Upper lobe of left lung (tissue), 6 donors: ENCODE measurements at places on chromosomes 16 and 17.

GRCh38 chr17:80346498-80347275, 68.3 kb upstream of the ENDOV start:
- H3K4me1 ChIP-seq: no peaks in the 10 kb centered on the region
- no peak for DNase-seq
- no peak overlapping the region for H3K27ac ChIP-seq
- H3K27me3 ChIP-seq: no peaks in the 10 kb centered on the region

GRCh38 chr16:59859676-59860402, 1125.7 kb upstream of the GOT2 start:
- H3K4me3 ChIP-seq: no peak overlapping the region
- H3K27ac ChIP-seq: no peak overlapping the region
- H3K36me3 ChIP-seq: no peaks in the 10 kb centered on the region
- DNase-seq: no peak
- no peaks in the 10 kb centered on the region for H3K27me3 ChIP-seq

DNA sequence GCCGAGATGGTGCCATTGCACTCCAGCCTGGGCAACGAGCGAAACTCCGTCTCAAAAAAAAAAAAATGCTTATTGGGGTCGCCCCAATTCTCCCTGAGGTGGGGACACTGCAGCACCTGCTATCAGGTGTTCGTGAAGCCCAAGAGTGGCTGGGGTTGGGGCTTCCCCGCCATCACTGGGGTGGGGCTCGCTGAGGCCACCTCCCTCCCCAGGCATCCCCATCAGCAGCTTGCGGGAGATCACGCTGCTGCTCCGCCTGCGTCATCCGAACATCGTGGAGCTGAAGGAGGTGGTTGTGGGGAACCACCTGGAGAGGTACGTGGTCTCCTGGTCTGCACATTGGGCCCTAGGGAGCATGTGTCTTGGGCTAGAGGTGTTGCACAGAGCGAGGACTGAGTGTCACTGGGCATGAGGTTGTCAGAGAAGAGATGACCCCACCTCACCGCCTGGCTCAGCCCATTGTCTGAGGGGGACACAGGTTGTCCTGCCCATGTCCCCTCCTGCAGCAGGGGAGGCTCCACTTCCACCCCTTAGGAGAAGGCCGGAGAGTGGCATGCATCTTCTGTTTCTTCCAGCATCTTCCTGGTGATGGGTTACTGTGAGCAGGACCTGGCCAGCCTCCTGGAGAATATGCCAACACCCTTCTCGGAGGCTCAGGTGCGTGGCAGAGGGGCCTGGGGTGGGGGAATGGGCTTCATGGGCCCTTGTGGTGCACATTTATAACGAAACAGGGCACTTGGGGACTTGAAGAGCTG, 4.9 kb downstream of the CDK10 start:
- H3K4me1 ChIP-seq: peaks cover 23% of the 10 kb centered on the region
- no peaks in the 10 kb centered on the region for H3K27me3 ChIP-seq
- peaks cover 43% of the 10 kb centered on the region for H3K36me3 ChIP-seq
- H3K27ac ChIP-seq: no peak overlapping the region
- H3K4me3 ChIP-seq: no peak overlapping the region

- peaks cover 44% of the 10 kb centered on the region for H3K36me3 ChIP-seq
- no peaks in the 10 kb centered on the region for H3K27me3 ChIP-seq
- H3K27ac ChIP-seq: no peak overlapping the region
- H3K4me1 ChIP-seq: peaks cover 21% of the 10 kb centered on the region
- no peak overlapping the region for H3K4me3 ChIP-seq
- no peak for DNase-seq
Measured at GRCh38 chr17:77493238-77493820, 352.6 kb downstream of the SEC14L1 start.
